ENCODE measurements at places on chromosomes 1 and 21.

DNA sequence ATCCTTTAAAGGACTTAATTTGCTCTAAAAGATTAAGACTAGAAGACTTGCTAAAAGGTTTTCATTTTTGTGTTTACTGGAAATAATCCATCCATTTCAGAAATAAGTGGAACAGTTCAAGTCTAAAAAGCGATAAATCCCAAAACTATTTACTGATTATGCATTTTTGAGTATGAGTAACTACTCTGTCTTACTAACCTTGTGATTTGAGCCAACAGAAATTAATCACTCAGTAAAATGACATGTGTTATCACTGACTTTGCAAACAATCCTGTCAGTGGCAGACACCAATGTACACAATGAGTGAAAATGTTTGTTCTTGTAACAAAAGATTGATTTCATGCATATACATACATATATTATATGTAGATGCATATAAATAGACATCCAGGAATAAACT lies 218.0 kb downstream of the DENND1B start:
- DNase-seq: no peak

DNA sequence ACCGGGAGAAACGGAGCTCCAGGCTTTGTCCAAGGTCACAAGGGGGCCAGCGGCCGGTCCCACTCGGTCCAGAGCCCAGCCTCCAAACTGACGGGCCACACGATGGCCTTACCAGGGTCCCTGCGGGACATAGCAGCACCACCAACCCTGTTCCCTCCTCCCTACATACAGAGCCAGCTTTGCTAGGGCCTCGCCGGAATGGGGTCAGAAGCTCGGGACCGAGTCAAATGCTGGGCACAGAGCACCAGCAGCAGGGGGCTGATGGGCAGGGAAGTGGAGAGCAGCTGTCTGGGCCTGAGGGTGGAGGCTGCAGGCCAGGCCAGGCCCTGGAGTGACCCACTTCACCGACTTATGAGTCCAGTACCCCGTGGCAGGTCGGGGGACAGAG lies 14.9 kb upstream of the TTC39A start:
- no peak for DNase-seq

DNA sequence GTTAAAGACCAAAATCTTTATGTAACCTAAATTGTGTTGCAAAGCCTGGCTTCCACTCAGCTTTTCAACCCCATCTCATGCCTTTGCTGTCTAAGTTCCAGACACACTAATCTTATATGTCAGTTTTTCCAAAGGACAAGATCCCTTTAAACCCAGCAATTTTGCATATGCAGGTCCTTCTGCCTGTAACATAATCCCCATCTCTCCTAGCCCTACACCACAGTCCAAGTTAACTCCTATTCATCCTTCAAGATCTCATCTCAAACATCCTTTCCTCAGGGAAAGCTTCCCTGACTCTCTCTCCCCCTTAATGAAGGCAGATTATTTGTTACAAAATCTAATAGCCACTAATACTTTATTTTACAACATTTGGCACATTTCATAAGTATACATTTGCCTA lies 366.3 kb downstream of the PLPP3 start:
- DNase-seq: no peak

DNA sequence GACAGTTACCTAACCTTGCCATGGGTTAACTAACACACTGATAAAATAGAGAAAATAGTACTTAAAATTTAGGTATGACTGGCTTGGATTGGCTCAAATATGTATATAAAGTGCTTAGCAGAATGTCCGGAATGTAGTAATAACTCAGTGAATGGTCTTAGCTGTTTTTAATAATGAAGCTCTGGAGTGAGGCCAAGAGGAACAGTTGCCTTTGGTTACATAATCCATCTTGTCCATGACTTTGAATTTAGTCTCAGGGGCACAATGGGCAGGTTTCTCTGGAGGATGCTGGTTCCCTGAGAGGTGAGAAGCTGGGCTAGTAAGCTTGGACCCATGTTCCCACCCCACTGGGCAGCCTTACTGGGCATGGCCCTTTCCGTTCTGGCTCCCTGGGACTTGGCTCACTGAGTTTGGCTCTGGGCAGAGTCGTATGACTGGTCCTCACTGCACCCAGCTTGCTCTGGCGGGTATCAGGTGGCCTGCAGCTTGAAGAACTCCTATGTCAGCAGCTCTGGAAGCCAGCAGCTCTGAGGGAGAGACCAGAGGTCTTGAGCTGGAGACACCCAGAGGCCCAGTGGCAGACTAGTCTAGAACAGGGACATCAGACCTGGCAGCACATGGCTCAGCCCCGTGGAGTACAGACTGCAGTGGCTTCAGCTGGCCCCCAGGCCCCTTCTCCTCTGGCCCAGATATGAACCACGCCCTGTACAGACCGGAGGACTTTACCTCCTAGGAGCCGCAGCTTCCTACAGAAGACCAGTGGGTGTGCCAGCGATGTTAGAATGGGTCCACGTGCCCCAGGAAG lies 40.4 kb downstream of the TENT5C start:
- no peak for DNase-seq

- DNase-seq: no peak
Measured at GRCh38 chr1:62140666-62141065, 54.0 kb upstream of the L1TD1 start.

- DNase-seq: no peak
Measured at GRCh38 chr1:116122955-116123757, 12.0 kb downstream of the MAB21L3 start.

DNA sequence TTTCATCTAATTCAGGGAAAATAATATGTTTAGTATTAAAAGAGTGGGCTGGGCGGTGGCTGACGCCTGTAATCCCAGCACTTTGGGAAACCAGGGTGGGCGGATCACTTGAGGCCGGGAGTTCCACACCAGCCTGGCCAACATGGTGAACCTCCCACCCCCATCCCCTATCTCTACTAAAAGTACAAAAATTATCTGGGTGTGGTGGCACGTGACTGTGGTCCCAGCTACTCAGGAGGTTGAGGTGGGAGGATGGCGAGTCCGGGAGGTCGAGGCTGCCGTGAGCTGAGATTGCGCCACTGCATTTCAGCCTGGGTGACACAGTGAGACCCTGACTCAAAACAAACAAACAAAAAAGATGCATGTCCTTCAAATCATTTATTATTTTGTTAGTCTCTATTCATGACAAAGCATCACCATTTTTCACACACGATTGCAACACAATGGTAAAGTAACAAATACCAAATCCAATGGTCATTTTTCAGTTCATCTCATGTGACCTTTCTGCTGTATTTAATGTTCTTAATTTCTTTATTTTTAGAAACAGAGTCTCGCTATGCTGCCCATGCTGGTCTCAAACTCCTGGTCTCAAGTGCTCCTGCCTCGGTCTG lies 1.0 kb downstream of the MSH4 start:
- DNase-seq: no peak

DNA sequence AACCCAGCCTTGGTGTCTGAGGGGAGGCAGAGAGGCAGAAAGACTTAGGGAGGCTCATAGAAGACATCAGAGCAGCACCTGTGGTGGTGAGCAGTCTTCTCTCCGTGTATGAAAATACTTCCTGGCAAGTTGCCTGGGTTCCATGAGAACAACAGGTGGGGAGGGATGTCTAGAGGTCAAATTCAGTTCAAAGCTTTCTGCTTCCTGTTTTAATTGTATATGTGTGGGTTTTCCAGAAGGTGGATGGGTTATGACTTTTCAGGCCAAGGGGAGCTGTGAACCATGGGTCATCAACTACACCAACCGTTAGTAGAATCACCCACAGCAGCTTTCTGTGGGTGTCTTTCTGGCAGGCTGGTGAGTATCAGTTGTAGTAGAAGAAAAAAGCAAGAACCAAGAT lies 4.1 kb upstream of the FCRL2 start:
- no peak for DNase-seq

DNA sequence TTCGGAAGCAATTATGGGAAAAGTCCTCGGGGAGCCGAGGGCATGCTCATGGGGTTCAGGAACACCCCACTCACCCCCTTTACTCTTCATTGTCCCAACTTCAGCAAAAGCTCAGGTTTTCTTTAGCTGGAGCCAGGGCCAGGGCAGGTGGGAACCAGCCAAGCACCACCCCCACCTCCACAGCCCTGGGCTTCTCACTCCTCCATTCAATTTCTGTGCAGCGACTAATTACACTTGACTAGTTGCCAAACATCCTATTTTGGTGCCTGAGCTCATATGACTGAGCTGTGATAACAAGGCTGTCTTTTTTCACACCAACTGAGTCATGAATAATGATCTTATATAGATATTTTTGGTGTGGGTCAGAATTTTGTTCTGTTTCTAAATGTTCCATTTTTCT lies 257.2 kb upstream of the AJAP1 start:
- no peak for DNase-seq

- no peak for DNase-seq
Measured at GRCh38 chr1:221902961-221903360, 161.1 kb upstream of the DUSP10 start.

- no peak for DNase-seq
Measured at GRCh38 chr1:27589841-27590426, 14.0 kb downstream of the AHDC1 start.

DNA sequence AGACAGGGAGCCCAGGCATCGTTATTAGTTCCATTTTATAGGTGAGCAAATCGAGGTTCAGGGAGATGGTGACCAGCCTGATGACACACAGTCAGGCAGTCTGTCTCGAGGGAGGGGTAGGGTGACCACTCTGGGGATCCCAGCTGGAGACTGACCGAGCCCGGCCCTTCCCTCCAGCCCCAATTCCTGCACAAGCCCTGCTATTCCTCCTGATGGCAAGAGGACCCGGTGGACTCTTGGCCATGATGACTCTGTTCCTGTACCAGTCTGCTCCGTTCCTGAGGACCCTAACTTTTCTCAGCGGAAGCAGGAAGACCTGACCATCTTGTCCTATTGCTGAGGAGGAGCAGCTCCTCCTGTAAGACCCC lies 391 bp downstream of the AGT start:
- DNase-seq: no peak

DNA sequence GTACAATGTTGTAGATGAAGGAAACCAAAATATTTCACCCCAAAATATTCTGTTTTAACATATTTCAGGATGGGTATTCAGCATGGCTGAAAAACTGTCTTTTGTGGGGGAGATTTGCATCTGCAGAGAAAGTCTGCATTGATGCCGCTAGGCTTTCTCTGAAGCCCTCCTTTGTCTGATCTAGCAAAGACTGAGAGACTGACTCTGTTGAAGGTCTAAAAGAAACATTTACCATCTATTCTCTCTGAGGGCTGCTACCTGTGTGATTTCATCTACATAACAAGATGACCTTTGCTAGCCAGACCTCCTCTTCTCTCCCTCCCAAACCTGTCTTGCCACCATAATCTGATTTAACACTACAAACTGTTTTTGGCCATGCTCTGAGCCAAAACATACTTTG lies 12.4 kb upstream of the MT1HL1 start:
- DNase-seq: no peak

DNA sequence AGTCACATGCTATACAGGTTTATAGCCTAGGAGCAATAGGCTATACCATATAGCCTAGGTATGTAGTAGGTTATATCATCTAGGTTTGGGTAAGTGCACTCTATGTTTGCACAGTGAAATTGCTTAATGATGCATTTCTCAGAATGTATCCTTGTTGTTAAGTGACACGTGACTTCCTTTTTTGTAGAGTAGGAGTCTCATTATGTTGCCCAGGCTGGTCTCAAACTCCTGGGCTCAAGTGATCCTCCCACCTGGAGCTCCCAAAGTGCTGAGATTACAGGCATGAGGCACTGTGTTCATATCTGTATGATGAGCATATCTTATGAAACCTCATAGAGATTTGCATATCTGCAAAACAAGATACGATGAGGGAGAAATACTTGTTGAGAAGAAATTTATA lies 13.8 kb upstream of the ABCB10 start:
- no peak for DNase-seq

DNA sequence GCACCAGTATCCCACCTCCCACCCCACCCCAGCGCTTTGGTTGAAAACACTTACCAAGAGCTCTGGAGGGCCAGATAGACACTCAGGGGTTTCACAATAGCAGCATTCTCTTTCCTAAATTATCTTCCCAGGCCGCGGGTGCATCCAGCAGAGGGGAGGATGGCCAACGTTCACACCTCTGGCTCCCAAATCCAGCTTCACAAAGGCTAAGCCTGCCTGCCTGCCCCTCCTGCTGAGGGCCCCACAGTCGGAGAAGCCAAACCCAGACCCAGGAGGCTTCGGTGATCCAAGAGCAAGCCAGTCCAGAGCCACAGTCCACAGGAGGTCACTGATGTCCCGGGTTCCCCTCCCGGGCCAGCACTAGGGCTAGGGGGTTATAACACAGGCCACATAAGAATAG lies 231.9 kb downstream of the TRABD2B start:
- DNase-seq: no peak

DNA sequence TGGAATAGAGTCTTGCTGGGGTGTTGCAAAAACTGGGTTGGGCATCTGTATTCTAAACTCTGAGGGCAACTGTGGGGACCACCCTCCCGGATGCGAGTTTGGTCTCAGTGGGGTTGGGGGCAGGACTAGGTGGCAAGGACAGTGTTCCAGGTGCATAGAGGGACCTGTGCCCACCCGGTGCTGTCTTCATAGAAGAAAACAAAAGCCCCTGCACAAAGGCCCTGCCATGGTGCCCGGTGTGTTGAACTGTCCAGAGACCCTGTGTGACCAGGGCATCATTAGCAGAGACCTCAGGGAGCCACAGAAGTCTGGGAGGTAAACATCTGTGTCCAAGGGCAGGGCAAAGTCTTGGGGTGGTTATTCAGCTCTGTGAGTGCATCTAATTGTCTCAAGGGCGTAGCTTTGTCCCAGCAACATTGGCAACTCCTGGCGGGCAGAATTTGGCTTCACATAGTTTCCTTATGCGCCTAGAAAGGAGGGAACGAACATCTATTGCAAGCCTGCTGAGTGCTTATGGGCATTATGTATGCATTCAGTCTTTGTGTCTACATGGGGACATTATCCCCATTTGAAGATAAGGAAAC lies 72.2 kb upstream of the IFFO2 start:
- DNase-seq: no peak

DNA sequence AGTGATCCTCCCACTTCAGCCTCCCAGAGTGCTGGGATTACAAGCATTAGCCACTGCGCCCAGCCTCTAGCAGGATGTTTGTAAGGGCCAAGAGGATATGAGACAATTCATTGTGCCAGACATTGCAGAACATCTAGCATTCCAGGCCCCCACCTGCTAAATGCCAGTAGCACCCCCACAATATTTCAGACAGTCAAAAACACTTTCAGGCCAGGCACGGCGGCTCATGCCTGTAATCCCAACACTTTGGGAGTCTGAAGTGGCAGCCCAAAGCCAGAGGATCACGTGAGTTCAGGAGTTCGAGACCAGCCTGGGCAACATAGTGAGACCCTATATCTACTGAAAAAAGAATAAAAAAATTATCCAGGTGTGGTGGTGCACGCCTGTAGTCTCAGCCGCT lies 12.9 kb downstream of the PPIE start:
- DNase-seq: no peak

DNA sequence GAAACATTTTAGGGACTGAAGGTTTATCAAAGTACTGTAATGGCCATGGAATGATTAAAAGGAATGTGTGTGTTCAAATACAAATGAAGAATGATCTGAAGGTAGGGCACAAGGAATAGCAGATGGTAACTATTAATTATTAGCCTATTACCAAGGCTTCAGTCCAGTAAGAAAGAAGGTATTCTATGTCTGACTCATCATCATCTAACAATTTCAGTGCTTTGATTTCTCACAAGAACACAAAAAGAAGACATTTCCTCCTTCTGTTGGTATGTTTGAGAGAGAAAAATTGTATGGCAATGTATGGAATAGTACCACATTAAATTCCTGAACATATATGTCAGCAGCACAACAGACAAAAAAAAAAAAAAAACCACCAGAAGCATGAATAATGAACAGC lies 57.5 kb downstream of the TYW3 start:
- DNase-seq: no peak

- DNase-seq: peak; percentile 10
Measured at GRCh38 chr1:156859523-156860112, 701 bp upstream of the INSRR start.
